ENCODE measurements at places on chromosomes 7 and 10. TPM values are rescaled to one million over a fixed set of nuclear protein-coding genes. Genes with fewer than 3 reads are reported as not detected.

- no peak overlapping the region for H3K27ac ChIP-seq
- DNase-seq: no peak
- H3K36me3 ChIP-seq: no peaks in the 10 kb centered on the region
Observed at GRCh38 chr7:31003721-31004120, 40.0 kb downstream of the GHRHR start.

GRCh38 chr7:41445946-41446345 is 256.9 kb downstream of the INHBA start:
- no peak for DNase-seq
- H3K27ac ChIP-seq: peak overlapping the region; percentile 2
- no peaks in the 10 kb centered on the region for H3K4me1 ChIP-seq

DNA sequence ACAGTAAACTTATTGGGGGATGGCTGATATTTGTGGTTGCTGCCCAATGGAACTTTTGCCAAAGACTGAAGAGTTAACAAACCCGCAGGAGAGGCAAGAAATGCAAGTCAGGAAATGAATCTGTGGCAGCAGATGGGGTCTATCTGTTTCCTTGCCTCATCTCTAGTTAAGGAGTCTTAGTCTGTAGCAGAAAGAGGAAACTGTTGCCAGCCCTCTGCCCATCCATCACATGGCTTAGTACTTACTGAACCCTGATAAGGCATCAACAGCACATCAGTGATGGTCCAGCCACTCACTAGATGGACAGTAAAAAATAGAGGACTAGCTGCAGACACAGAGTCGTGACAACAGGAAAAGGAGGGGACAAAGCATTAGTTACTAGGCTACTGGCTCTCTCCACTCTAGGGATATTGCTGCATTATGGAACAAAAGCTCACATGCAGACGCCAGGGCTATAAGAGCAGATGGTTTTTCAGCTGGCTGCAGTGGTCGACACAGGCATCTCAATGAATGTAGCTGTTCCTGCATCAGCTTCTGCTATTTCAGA is 614.7 kb downstream of the PARD3 start:
- H3K27ac ChIP-seq: no peak overlapping the region
- H3K27me3 ChIP-seq: no peaks in the 10 kb centered on the region
- H3K36me3 ChIP-seq: no peaks in the 10 kb centered on the region
- H3K4me1 ChIP-seq: no peaks in the 10 kb centered on the region
- no peak for DNase-seq
- H3K4me3 ChIP-seq: no peak overlapping the region

- peaks cover 70% of the 10 kb centered on the region for H3K36me3 ChIP-seq
- DNase-seq: no peak
- H3K4me3 ChIP-seq: no peak overlapping the region
Observed at GRCh38 chr7:151351027-151351426, 9.4 kb downstream of the NUB1 start.

DNA sequence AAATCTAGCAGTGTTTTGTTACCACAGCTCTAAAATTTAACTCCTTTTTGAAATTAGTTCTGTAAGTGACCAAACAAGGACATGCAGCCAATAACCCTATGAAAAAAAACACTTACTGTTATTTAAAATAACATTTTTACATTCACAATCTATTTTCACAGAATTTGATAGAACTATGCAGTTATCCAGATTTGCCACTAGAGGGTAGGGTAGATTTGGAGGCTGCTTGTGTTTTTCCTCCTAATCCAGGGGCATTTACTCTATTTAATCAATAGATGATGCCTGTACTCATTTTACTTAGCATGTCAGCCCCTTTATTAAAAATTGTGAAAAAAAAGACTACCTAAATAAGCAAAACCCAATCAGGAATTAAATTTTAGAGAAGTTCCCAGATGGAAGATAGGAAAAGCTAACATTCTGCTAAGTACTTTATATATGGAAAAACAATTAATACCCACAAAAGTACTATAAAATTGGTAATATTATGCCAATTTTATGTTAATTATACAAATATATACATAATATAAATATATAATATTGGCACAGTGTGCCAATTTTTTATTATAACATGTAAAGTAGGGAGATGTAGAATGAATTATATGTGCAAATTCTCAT is 18.1 kb upstream of the LIPK start:
- H3K27ac ChIP-seq: no peak overlapping the region
- H3K4me1 ChIP-seq: no peaks in the 10 kb centered on the region
- H3K27me3 ChIP-seq: no peaks in the 10 kb centered on the region
- DNase-seq: no peak
- H3K36me3 ChIP-seq: no peaks in the 10 kb centered on the region

GRCh38 chr7:44636041-44636584 is 29.7 kb downstream of the OGDH start:
- no peaks in the 10 kb centered on the region for H3K36me3 ChIP-seq
- peaks cover 90% of the 10 kb centered on the region for H3K4me1 ChIP-seq
- no peak for DNase-seq
- H3K27me3 ChIP-seq: no peaks in the 10 kb centered on the region
- H3K27ac ChIP-seq: peak overlapping the region; percentile 61

DNA sequence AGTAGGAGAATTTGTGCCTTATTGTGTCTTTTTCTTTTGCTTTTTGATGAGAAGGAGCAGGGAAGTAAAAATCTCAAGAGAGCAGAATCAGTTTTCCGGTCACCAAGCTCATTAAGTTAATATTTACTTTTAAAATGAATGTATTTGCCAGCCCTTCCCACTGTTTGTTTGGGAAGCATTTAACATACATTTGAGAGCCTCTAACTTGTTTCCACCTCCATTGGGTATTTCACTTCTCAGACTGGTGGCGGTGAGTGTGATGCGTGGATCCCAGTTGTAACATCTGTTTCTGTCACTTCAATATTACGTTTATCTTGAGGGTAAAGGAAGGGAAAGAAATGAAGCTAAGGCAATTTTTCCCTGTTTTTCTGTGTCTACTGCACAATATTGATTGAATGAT is 22.8 kb downstream of the CDK14 start:
- H3K4me1 ChIP-seq: no peaks in the 10 kb centered on the region
- H3K27ac ChIP-seq: no peak overlapping the region
- H3K27me3 ChIP-seq: no peaks in the 10 kb centered on the region
- H3K36me3 ChIP-seq: no peaks in the 10 kb centered on the region
- no peak overlapping the region for H3K4me3 ChIP-seq

DNA sequence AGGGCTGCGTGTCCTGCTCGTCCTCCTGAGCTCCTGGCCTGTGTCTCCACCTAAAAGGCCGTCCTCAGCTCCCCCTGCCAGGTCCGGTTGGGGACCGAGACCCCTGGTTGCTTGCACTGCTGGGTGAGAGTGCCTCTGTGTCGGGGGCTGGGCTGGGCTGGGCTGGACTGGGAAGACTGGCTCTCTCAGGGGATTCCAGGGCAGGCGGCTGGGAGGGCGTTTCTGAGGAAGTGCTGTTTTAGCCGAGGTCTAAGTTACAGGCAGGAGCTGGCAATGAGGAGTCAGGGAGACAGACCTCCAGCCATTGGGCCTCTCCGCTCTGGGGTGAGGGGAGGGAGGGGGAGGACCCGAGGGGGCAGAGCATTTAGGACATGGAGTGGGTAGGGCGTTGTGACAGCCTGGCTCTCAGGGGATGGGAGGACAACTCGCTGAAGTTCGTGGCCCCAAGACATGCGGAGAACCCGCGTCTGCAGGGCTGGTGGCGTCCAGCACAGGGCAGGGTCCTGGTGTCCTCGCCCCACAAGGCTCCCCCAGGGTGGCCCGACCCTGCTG is 20.9 kb downstream of the FOXK1 start:
- no peak for DNase-seq
- H3K27me3 ChIP-seq: no peaks in the 10 kb centered on the region
- peak overlapping the region; percentile 1 for H3K4me3 ChIP-seq
- H3K36me3 ChIP-seq: no peaks in the 10 kb centered on the region
- H3K4me1 ChIP-seq: peaks cover 54% of the 10 kb centered on the region

- H3K4me3 ChIP-seq: no peak overlapping the region
- H3K27ac ChIP-seq: no peak overlapping the region
- DNase-seq: no peak
- no peaks in the 10 kb centered on the region for H3K36me3 ChIP-seq
- H3K27me3 ChIP-seq: no peaks in the 10 kb centered on the region
- H3K4me1 ChIP-seq: no peaks in the 10 kb centered on the region
Observed at GRCh38 chr10:55476129-55476528, 675.1 kb upstream of the PCDH15 start.

DNA sequence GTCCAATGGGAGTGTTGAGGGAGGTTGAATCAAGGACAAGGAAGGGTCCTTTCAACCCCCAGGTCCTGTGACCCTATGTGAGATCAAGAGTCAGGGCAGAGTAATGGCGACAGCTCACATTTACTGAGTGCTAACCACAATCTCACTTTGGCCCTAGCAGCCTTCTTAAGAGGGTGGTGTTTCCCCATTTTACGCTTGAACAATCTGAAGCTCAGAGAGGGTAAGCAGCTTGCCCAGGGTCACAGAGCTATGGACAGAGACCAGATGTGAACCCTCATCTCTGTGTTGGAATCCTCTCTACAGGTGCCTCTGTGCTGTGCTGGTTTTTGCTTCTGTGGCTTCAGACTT is 102.0 kb downstream of the GRK5 start:
- no peak overlapping the region for H3K27ac ChIP-seq
- H3K4me1 ChIP-seq: peaks cover 6% of the 10 kb centered on the region

- H3K27ac ChIP-seq: no peak overlapping the region
- H3K27me3 ChIP-seq: no peaks in the 10 kb centered on the region
- peaks cover 15% of the 10 kb centered on the region for H3K4me1 ChIP-seq
Observed at GRCh38 chr7:77862691-77863090, 64.1 kb downstream of the PHTF2 start.

GRCh38 chr7:18191862-18192625 is 164.4 kb upstream of the PRPS1L1 start:
- H3K27ac ChIP-seq: no peak overlapping the region
- no peaks in the 10 kb centered on the region for H3K4me1 ChIP-seq
- H3K4me3 ChIP-seq: no peak overlapping the region
- DNase-seq: no peak
- H3K36me3 ChIP-seq: no peaks in the 10 kb centered on the region
- no peaks in the 10 kb centered on the region for H3K27me3 ChIP-seq

- no peaks in the 10 kb centered on the region for H3K36me3 ChIP-seq
- no peaks in the 10 kb centered on the region for H3K4me1 ChIP-seq
- H3K27ac ChIP-seq: no peak overlapping the region
- no peak overlapping the region for H3K4me3 ChIP-seq
- DNase-seq: no peak
- H3K27me3 ChIP-seq: peaks cover 32% of the 10 kb centered on the region
Observed at GRCh38 chr7:21169667-21170580, 258.0 kb upstream of the SP4 start.

- peaks cover 5% of the 10 kb centered on the region for H3K27me3 ChIP-seq
- H3K4me3 ChIP-seq: no peak overlapping the region
- H3K4me1 ChIP-seq: peaks cover 5% of the 10 kb centered on the region
- H3K36me3 ChIP-seq: no peaks in the 10 kb centered on the region
- no peak overlapping the region for H3K27ac ChIP-seq
Observed at GRCh38 chr10:89502549-89502948, 32.8 kb downstream of the SLC16A12 start.

- H3K27ac ChIP-seq: no peak overlapping the region
- H3K36me3 ChIP-seq: no peaks in the 10 kb centered on the region
- DNase-seq: no peak
- H3K4me1 ChIP-seq: no peaks in the 10 kb centered on the region
- no peak overlapping the region for H3K4me3 ChIP-seq
Observed at GRCh38 chr10:106479636-106480035, 684.9 kb downstream of the SORCS1 start.

GRCh38 chr10:114489521-114490310 is 85.4 kb upstream of the AFAP1L2 start:
- DNase-seq: no peak
- H3K36me3 ChIP-seq: peaks cover 43% of the 10 kb centered on the region
- H3K4me3 ChIP-seq: no peak overlapping the region
- H3K27ac ChIP-seq: no peak overlapping the region

- H3K4me3 ChIP-seq: peak overlapping the region; percentile 85
- no peaks in the 10 kb centered on the region for H3K27me3 ChIP-seq
- peak overlapping the region; percentile 97 for H3K27ac ChIP-seq
- no peaks in the 10 kb centered on the region for H3K36me3 ChIP-seq
Observed at GRCh38 chr10:31929261-31930022, 811 bp upstream of the ARHGAP12 start.

DNA sequence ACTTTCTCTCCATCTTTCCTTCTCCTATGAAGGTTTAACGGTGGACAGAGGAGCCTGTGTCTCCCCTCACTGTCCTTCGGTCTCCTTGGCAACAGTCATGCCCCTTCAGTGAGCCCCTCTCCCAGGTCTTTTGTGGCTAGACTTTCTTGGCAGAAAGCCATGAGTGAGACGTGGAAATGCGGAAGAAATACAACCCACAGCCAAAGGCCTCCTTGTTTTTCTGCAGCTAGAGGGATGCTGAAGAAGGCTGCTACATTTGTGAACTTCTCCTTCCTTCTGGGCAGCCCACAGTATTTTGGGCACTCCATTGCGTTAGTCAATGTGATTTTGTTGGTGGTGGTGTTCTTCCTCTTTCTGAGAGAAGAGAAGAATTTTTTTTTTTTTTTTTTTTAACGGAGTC is 333.7 kb upstream of the PODXL start:
- no peaks in the 10 kb centered on the region for H3K36me3 ChIP-seq
- H3K27me3 ChIP-seq: peaks cover 20% of the 10 kb centered on the region
- no peak overlapping the region for H3K27ac ChIP-seq
- no peak overlapping the region for H3K4me3 ChIP-seq
- H3K4me1 ChIP-seq: no peaks in the 10 kb centered on the region

GRCh38 chr10:13219685-13220670 is 14.2 kb downstream of the UCMA start:
- H3K27ac ChIP-seq: no peak overlapping the region
- H3K36me3 ChIP-seq: no peaks in the 10 kb centered on the region
- no peaks in the 10 kb centered on the region for H3K4me1 ChIP-seq

- H3K4me1 ChIP-seq: no peaks in the 10 kb centered on the region
- no peak overlapping the region for H3K4me3 ChIP-seq
- no peak for DNase-seq
- H3K27me3 ChIP-seq: no peaks in the 10 kb centered on the region
- H3K36me3 ChIP-seq: peaks cover 13% of the 10 kb centered on the region
Observed at GRCh38 chr10:89591111-89591795, 53.8 kb downstream of the PANK1 start.

GRCh38 chr7:85890244-85890811 is 703.5 kb upstream of the SEMA3D start:
- H3K27me3 ChIP-seq: no peaks in the 10 kb centered on the region
- H3K36me3 ChIP-seq: no peaks in the 10 kb centered on the region
- H3K4me3 ChIP-seq: no peak overlapping the region
- DNase-seq: no peak
- H3K27ac ChIP-seq: no peak overlapping the region

Gene ACBD7
- total RNA-seq: not detected

Gene SSC4D
- total RNA-seq: 0.42 TPM

Gene GPR15LG
- total RNA-seq: 10.3 TPM

Gene PLAC9
- total RNA-seq: 12.0 TPM

Gene NRAP
- total RNA-seq: 0.31 TPM

Gene HECTD2
- total RNA-seq: 8.2 TPM

Gene CD36
- 154 TPM for total RNA-seq

Gene TUBB8
- not detected for total RNA-seq

Gene CDHR3
- 2.4 TPM for total RNA-seq

Gene CDC14C
- not detected for total RNA-seq

Gene ZNF485
- 2.1 TPM for total RNA-seq

Gene AKR1C1
- 61.7 TPM for total RNA-seq

Gene ZNF438
- 6.2 TPM for total RNA-seq

Gene NKX2-3
- total RNA-seq: not detected

Gene BLNK
- total RNA-seq: 5.5 TPM

Gene ANLN
- 33.5 TPM for total RNA-seq

Gene IL6
- 0.80 TPM for total RNA-seq

Gene NKX1-2
- total RNA-seq: 0.89 TPM

Gene PTPRN2
- 1.1 TPM for total RNA-seq

Gene TEX36
- not detected for total RNA-seq

Gene ANKRD22
- 29.8 TPM for total RNA-seq

Gene NRG3
- total RNA-seq: 1.1 TPM

Gene NME8
- 7.3 TPM for total RNA-seq

Gene OR2A12
- total RNA-seq: not detected

Gene GPR85
- 0.17 TPM for total RNA-seq

Measured in suprapubic skin (tissue), 4 donors.